ENCODE measurements at places on chromosomes 7 and 10.

- DNase-seq: no peak
These were observed 13.0 kb downstream of the EN2 start for GRCh38 chr7:155470686-155471638.

DNA sequence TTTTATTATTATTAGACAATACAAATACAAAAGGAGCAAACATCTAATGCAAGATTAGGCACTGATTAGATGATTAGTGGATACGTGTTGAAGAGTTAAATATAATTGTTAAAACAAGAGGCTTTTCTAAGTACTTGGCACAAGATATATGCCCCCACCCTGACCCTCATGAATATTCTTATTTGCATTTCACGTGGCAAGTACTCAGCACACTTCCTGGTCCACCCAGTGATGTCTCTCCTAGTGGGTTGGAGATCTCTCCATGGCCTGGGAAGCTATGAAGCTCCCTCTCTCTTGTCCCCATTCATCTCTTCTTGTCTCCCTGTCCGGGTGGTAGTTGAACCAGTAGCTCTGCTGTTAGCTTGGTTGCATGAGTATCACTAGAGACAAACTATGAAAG lies 375.3 kb downstream of the ADRA2A start:
- no peak for DNase-seq

- no peak for DNase-seq
These were observed 35.6 kb downstream of the SYPL1 start for GRCh38 chr7:106076537-106076936.

- peak; percentile 39 for DNase-seq
These were observed 789 bp downstream of the TCF7L2 start for GRCh38 chr10:112950714-112951358.

DNA sequence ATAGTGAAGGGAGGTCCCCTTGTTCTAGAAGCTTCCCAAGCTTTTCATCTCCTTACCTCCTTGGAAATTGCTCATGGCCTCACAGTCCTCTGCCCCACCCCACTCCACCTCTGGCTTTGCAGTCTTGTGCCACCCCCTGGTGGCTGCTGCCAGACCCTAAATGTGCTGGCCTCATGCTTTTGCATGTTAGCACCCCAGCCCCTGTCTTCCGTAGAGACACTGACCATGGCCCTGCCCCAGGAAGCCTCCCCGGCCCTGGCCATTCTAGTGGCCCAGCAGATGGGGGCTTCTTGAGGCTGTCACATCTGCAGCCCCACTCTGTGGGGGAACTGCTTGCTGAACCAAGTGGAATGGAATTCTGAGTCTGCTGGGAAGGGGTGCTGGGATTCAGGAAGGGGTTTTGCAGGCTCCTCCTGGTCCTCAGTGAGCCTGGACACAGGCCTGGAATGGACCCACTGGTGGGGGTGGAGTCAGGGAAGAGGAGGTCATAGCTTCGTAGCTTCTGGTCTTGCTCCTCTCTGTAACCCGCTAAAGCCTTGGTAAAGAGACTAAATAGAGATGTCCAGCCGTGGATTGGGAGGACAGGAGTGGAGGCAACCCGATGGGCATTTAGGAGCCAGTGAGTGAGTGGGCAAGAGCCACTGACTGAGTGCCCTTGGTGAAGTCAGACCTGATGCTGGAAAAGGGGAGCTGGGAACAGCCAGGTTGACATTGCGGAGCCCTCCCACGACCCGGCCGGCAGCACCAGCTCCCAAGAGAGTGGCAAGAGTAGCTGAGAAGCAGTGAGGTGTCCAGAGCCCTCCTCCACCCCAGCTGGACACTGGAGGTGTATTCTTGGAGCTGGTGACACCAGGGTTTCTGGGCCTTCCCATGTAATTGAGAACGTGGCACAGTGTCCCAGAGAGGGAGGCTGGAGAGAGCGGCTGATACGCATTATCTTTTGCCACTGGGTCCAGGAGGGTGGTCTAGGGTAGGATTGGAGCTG lies 20.9 kb downstream of the RAMP3 start:
- no peak for DNase-seq

DNA sequence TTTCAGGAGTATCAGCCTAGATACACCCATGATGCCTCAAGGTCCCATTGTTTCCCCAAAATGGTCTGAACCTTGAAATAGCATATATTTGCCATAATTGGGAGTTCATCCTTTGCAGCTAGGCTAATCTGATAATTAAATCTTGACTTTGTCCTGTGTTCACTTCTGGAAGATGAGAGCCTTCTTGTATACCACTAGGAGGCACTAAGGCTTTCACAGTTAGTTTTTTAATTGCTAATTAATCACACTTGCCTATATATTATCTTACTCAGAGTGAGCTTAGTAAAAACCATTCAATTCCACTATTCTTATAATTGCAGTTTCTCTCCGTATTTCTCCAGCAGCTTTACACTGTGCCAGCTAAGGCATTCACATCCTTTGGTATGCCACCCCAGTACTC lies 48.7 kb upstream of the MAGI2 start:
- DNase-seq: no peak

DNA sequence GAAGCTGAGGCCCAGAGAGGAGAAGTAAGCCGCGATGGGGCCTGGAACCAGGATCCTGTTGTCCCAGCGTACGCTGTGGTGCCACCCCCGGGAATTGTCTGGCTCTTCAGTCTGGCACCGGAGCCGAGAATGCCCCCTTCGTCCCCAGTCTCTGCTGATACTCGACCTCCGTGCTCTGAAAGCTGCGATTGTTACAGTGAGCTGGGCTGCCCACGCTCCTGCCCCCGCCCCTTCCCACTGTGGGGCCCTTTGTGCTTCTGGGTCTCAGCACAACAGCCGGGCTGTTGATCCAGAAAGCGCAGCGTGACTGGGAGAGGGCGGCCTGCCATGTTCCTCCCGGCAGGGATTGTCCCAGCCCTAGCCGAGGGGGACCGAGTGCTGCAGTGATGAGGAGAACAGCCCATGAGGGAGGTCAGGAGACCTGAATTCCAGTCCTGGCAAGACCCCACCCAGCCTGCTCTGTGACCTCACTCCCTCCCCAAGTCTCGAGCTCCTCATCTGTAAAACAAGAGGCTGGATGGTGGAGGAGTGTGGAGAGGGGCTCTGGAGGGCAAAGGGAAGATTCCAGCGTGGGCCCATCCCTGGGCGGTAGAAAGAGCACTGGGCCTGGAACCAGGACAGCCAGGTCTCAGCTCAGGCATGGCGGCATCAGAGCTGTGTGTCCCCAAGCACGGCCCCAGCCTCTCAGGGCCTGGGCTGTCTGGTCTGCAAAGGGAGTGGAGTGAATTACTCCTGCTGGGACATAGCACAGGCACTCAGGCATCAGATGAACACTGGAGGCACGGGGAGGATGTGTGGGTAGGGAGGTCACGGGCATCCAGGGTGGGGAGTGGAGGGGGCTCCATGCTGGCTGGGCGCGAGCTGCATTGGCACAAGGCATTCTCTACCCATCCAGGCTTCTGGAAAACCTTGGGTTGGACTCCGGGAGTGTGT lies 43.6 kb downstream of the TSPAN15 start:
- DNase-seq: peak; percentile 97

DNA sequence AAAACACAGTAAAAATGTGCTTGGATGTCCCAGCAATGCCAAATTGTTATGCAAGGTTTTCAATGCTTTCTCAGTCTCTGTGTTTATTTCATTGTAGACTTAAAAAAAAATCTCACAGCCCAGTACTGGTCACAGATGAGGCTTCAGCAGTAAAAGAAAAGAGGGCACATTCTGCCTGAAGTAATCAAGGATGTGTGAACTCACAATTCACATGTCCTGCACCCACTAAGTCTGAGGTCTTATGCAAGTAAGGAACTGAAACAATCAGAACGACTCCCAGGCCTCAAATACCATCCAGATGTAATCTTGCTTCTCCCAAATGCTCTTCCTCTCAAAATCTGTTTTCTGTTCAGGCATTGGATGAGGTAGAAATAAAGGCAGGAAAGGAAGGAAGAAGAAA lies 33.7 kb downstream of the ADRB1 start:
- DNase-seq: no peak

DNA sequence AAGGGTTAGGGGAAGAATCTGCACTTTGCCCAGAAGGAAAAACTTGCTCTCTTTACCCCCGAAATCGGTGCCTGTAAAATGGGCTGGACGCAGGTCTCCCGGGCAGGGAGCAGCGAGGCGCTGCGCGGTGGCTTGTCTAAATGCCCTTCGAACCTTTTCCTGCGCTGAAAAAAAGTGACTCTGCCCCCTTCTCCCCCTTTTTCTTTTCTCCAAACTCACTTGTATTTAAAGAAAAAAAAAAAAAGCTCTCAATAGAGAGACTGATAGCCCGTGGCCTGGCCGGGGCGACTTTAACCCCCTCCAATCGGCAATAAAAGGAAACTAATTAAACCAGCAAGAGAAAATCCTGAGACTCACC lies 286 bp downstream of the SP8 start:
- DNase-seq: no peak

GRCh38 chr10:12158111-12158510 lies 28.6 kb downstream of the SEC61A2 start:
- DNase-seq: no peak

DNA sequence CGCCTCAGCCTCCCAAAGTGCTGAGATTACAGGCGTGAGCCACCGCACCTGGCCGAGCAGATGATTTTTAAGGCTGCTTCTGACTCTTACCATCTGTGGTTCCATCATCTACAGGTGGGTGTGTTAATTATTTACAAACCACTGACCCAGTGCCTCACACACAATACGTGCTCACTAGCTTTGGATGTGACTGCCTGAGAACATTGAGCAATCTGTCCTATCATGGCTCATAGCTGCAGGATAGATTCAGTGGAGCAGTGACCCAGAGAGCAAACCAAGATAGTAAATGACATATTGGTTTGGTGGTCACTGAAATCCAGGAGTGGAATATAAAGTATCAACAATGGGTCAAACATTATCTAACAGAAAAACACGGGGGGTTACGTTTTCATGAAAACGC lies 24.1 kb downstream of the GPAM start:
- no peak for DNase-seq
